ENCODE measurements at places on chromosomes 12 and 14.

GRCh38 chr12:1993871-1994371, 10.3 kb downstream of the DCP1B start:
- DNase-seq: no peak

DNA sequence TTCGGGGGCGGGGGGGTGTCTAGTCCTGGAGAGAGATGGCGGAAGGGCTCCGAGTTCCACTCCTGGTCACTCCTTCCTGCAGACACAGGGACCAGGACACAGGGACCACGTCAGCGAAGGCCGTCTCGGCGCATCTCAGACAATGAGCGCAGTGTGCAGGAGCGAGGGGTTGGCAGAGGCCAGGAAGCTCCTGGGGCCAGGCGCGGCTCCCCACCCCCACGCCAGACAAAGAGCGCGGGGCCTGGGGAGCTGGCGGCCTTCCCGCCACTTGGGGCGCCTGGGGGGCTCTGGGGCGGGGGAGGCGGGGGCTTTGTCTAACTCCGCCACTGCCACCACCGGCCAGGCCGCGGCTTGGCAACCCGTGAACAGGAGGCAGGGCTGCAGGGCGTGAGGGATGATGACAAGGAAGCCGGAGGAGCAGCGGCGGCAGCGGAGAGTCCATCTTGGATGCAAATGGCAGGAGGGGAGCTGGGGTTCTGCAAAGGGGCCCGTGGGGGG, 2.2 kb downstream of the CDK2AP1 start:
- peak; percentile 97 for DNase-seq

GRCh38 chr12:51403681-51404136, 12.5 kb upstream of the GALNT6 start:
- DNase-seq: no peak

GRCh38 chr12:72602581-72602980, 330.4 kb downstream of the TRHDE start:
- DNase-seq: no peak

GRCh38 chr12:60197589-60197988, 601.8 kb downstream of the SLC16A7 start:
- no peak for DNase-seq

DNA sequence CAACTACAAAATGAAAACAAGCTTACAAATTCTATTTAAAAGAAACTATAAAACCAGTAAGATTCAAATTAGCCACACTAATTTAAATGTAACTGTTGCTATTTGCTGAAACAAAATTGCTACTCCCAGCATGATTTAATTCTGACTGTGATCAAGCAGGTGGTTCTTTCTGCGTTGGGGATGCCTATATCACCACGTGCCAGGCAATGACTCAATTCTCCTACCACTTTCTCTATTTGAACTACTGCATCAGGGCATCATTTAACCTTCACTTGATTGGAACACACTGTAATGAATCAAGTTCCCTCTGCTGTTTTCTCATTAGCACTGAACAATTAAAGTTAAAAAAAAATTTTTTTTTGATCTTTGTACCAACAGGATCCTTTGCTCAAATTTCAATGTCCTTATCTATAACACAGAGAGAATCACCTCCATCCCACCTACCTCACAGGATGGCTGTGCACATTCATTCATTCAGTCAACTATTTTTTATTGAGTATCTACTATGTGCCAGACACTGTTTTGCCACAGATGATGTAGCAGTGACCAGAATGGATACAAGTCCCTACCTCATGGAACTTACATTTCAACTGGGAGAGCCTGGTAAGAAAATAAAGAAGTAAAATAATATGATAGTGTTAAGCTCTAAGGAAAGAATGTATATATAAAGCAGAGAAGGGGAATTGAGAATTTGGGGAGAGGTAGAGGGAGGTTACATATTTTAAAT, 8.0 kb upstream of the ACTN1 start:
- DNase-seq: no peak

DNA sequence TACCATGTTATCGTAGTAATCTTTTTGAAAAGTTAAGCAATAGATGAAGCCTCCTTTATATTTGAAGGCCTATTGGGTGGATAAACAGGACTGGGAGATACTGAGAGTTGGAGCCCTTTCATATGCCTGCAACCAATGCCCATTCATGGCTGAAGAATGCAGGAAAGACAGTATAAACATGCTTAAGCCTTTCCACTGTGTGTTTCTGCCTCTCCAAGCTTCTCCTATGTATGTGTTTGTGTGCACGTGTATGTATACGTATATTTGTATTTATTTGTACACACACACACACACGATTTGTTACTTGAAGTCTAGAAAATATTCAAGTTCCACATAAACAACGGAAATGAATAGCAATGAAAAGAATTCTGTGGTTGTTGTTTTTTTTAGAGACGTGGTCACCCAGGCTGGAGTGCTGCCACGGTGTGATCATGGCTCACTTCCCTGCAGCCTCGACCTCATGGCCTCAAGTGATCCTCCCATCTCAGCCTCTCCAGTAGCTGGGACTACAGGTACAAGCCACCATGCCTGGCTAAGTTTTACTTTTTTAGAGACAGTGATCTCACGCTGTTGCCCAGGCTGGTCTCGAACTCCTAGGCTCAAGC, 1453.5 kb downstream of the AACS start:
- DNase-seq: peak; percentile 24

GRCh38 chr14:100896369-100897060, 7.0 kb downstream of the RTL1 start:
- DNase-seq: no peak

GRCh38 chr14:34496679-34497513, 34.9 kb upstream of the SPTSSA start:
- DNase-seq: no peak

DNA sequence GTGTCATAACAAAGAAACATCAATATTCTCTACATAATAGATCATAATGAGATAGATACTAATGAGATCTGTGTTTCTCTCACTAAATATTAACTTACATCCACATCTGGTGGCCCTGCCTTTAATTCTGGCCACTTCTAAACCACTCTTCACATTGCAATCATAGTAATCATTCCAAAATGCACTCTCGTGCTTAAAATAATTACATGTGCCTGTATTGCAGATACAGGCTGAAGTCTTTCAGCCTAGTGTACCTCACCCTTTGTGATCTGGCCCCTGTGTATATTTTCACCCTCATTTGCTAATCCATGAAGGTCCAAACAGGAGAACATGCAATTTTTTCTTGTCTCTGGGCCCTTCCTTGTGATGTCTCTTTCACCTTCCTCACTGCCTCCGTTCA, 108.0 kb downstream of the LIN7A start:
- DNase-seq: no peak

- peak; percentile 98 for DNase-seq
Measured at GRCh38 chr12:124754949-124755800, 108.5 kb downstream of the SCARB1 start.

DNA sequence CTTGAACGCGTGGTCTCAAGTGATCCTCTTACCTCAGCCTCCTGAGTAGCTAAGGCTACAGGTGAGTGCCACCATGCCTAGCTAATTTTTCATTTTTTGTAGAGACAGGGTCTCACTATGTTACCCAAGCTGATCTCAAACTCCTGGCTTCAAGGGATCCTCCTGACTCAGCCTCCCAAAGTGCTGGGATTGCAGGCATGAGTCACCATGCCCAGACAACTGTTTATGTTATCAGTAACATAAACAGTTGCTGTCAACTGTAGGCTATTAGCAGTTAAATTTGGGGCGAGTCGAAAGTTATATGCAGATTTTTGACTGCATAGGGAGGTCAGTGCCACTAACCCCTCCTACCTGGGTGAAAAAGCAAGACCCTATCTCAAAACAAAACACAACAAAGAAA, 26.2 kb upstream of the LRRK2 start:
- DNase-seq: no peak

DNA sequence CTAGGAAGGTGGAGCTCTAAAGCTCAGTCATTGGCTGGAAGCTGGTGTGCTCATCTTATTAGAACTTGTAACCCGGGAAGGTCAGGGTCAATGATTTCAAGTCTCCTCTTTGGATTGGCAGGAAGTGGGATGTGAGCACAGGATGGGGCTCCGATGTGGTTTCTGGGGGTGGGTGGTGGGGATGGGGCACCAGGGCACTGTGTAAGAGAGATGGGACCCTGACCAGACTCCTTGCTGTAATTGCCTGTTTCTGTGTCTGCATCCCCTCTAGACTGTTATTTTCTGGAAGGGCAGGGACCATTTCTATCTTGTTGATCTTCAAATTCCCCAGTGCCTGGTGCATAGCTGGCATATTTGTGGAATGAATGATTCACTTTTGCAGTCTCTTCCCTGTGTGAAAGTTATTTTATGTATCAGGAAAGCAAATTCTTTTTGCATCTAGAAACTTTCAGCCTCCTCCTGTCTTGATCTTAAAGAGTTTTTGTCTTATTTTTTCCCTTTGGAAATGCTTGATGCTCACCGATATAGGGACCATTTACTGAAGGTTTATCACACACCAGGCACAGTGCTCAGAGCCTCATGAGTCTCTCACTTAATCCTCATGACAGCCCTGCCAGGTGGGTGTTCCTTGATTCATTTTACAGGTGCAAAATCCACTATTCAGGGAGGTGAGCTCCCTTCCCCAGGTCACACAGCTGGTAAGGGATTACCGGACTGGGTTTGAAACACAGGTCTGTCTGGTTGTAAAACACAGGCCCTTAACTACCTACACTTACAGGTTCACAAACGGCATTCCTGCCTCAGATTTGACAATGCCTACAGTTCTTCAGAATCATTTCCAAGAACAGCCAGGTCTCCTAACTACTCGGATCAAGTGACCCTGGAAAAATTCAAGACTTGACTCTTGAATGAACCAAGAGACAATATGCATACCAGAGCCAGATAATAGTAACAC, 86.9 kb upstream of the IGF1 start:
- DNase-seq: no peak

GRCh38 chr12:123120452-123121166, 30.3 kb downstream of the PITPNM2 start:
- DNase-seq: no peak

- no peak for DNase-seq
Measured at GRCh38 chr12:63893170-63893569, 48.7 kb downstream of the SRGAP1 start.

GRCh38 chr14:34718750-34719304, 4.4 kb upstream of the CFL2 start:
- no peak for DNase-seq

DNA sequence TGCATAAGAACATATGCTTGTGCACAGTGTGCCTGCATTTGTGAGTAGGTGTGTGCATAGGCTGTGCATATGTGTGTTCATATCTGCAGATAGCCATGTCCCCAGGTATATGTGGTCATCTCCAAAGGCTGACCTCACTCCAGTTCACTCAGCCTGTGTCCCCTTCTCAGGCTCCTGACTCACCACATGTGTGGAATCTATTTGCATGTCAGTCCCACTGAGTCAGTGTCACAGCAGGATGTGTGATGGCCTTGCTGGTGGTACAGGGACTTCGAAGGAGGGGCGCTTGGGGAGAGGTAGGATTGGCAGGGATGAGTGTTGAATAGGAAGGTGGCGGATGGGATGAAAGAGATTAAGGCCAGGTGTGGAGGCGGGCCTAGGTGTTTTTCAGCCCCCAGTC, 35.5 kb downstream of the KRT80 start:
- DNase-seq: no peak

DNA sequence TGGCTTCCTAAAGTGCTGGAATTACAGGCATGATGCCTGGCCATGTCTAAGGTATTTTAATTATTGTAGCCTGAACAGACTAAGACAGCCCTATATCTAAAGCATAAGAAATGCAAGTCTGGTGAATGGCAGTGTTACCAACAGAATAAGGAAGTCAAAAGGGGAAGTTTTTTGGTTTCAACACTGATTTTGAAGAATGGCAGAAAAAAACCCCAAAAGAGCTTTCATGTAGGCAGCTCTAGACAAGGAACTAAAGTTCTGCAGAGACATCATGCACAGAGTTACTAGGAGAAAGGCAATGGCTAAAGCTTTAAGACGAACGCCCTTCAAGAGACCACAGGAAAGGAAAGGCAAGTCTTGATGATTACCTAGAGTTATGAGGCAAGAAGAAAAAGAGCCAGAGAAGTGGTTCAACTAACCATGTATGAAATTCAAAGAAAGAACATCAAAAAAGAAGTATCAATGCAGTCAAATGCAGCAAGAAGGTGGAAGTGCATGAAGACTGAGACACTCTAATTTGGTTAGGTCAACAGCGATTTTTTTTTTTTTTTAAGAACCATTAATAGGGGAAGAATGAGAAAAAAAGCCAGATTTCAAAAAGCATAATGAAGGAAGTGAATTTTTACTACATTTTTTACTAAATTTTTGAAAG, 50.8 kb downstream of the RPS6KA5 start:
- no peak for DNase-seq

DNA sequence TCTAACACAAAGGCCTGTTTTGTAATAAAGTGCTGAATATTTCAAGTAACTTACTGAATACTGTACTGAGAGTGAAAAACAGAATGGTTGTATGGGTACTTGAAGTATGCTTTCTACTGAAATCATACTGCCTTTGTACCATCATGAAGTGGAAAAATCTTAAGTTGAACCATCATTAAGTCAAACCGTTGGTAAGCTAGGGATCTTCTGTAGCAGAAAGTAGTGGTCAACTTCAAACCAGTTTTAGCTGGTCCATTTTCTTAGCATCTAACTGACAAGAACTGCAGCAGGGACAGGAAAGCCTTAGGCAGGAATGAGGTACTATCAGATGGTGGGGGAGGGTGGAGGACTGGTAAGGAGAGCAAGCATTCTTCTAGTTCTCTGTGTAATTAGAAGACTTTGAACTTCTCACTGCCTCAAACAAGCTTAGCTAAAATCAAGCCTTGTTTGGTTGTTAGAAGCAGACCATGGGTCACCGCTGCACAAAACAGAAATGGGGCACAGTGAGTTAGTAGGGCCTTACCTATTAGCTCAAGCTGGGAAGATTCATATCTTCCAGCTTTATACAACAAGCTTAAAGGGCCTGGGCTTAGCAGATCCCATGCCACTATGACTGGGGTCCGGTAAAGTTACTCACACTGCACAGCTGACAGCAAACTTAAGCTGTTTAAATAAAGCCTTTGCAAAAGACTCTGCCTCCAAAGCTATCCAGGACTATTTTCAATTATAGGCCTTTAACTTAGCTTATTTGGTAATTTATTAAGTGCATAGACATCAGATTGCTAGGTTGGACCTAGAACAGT, 73.8 kb downstream of the ACADS start:
- DNase-seq: no peak

GRCh38 chr14:22381408-22381760, 207.6 kb downstream of the DAD1 start:
- no peak for DNase-seq

DNA sequence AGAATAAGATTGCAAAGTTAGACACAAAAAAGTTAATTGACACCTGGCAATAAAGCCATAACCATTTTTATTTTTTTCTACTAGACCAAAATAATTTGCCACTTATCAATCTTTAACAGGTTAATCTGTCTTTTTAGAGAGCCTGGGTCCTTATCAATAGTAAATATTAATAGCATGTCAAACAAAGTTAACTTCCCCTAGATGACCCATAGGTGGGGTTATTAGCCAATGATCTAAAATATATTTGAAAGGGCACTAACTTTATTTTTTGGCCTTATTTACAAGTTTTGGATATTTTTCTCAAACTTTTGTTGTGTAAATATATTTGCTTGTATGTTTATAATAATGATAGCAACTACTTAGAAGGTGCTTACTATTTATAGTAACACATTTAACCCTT, 3.9 kb downstream of the ANKRD33 start:
- no peak for DNase-seq

GRCh38 chr14:86464341-86464740, 934.4 kb downstream of the FLRT2 start:
- peak; percentile 7 for DNase-seq

- DNase-seq: no peak
Measured at GRCh38 chr12:1205512-1206060, 214.6 kb downstream of the ERC1 start.

GRCh38 chr12:48819986-48820725, 1.9 kb downstream of the CACNB3 start:
- DNase-seq: peak; percentile 88

GRCh38 chr12:97168804-97169203, 261.7 kb downstream of the NEDD1 start:
- no peak for DNase-seq
